Testis (tissue), 5 donors: ENCODE measurements at places on chromosomes 3 and 15. TPM values are rescaled to one million over a fixed set of nuclear protein-coding genes. Genes with fewer than 3 reads are reported as not detected.

GRCh38 chr15:79987569-79987955 lies 16.6 kb upstream of the BCL2A1 start:
- DNase-seq, result no peak

GRCh38 chr3:67290438-67290837 lies 292.3 kb downstream of the KBTBD8 start:
- no peak for DNase-seq

- no peak for DNase-seq
These were observed 52.4 kb upstream of the CMSS1 start for GRCh38 chr3:99765042-99765942.

- DNase-seq, result peak; percentile 38
These were observed 333.8 kb downstream of the FEZF2 start for GRCh38 chr3:62039586-62039985.

The APH1B gene
- 53.6 TPM for total RNA-seq

- DNase-seq, result no peak
These were observed 136.7 kb downstream of the CCNL1 start for GRCh38 chr3:157023226-157023625.

DNA sequence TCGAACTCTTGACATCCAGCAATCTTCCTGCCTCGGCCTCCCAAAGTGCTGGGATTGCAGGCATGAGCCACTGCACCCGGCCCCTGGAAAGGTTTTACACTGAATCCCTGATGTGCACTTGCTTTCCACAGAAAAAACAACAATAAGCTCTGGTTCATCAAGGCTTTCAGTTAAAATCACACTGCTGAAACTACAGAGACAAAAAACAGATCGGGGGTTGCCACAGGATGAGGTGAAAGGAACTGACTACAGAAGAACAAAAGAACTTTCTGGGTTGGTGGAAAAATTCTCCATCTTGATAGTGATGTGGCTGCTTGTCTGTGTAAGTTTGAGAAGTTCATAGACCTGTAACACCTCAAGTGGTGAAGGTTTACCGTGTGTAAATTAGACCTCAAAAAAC lies 2.9 kb downstream of the RAB43 start:
- no peak for DNase-seq

DNA sequence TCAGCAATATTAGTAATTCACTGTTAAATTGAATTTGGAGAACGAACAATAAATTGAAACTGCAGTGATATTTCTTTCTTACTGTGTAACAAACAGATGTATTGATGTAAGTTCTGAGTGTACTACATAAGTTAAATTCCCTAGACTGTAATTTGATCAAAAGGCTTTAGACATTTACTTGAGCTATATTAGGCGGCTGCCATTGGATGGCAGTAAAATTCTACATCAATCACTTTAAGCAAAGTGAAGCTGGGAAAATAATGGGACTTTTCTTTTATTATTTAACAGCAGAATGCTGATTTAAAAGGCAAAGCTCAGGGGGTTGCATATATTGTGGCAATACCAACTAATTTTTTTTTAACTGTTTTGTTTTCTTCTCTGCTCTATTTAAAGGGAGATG lies 212.6 kb upstream of the PLSCR5 start:
- DNase-seq, result peak; percentile 15

DNA sequence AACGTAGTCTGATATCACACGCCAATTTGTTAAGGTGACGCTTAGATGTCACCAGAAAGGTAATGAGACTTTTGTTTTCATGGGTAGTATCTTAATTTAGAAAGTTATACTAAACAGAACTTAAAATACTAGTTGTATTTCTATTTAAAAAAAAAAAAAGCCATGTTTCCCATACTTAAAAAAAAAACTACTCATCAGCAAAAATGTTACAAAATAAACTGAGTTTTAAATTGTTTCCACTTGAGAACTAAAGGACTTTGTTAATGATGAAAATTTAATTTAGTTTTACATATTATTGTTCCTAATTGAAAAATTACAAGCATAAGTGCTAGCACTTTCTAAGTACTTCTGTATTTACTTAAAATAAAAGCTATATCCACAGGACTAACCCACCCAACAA lies 300.8 kb upstream of the ATP11B start:
- no peak for DNase-seq

- DNase-seq, result no peak
These were observed 4.2 kb upstream of the EIF4A2 start for GRCh38 chr3:186779204-186779603.

- DNase-seq, result no peak
These were observed 179.4 kb upstream of the CGNL1 start for GRCh38 chr15:57196865-57197264.

The AMIGO3 gene
- total RNA-seq, result 8.8 TPM

- DNase-seq, result no peak
These were observed 160.7 kb downstream of the FRMD5 start for GRCh38 chr15:44034334-44034733.

The VWA5B2 gene
- 13.8 TPM for total RNA-seq

DNA sequence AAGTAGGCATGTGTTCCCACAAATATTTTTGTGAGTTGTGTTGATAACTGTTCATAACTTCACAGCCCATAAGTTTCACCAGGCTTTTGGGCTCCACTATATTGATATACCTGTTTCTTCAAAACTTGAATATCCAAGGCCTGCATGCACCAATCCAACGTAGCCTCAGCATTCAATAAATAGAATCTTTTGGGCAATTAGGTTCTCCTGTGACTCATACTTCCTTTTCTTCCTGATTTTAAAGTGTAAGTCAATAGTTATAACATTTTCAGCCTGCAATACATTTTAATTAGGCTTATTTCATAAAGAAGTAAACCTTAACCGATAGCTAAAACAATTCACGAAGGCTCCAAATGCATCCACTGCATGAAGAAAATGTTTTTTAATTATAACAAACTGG lies 97.8 kb upstream of the SPRED1 start:
- no peak for DNase-seq

DNA sequence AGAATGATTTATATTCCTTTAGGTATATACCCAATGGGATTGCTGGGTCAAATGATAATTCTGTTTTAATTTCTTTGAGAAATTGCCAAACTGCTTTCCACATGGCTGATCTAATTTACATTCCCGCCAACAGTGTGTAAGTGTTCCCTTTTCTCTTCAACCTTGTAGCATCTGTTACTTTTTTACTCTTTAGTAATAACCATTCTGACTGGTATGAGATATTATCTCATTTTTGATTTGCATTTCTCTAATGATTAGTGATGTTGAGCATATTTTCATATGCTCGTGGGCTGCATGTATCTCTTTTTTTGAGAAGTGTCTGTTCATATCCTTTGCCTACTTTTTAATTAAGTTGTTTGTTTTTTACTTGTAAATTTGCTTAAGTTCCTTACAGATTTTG lies 1264.2 kb downstream of the OTOL1 start:
- no peak for DNase-seq

DNA sequence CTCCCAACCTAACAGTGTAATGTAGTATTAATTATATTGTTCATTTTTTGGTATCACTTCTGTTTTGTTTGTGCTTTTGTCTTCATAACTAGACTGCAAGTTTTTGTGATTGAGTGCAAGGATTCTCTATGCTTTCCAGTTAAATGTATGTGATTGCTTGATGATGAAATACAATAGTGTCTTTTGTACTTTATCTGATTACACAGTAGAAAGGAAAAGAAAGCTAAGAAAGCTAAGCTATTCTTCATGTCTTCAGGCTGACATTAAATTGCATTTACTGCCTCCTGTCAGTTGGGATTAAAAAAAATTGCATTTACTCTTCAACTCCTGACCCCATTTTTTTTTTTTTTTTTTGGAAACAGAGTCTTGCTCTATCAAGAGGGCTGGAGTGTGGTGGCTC lies 28.5 kb downstream of the RTF1 start:
- no peak for DNase-seq

- DNase-seq, result peak; percentile 54
These were observed 14.2 kb upstream of the SEMA3B start for GRCh38 chr3:50254577-50255250.

DNA sequence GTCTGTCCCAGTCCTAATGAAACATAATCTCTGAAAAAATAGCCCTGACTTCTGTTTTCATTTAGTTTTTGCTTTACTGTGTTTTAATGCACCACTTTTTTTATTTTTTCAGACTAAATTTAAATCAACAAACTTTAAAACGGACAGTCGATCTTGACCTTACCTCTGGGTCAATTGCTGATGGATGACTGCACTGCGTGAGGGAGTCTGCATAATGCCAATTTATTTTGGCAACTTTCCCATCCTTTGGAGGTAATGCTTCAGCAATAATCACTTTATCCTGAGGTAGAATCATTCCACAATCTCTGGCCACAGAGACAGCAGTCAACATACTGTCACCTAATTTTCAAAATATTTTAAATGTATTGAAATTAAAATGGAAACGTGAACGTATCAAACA lies 32.5 kb upstream of the GP5 start:
- no peak for DNase-seq

The CLEC3B gene
- total RNA-seq, result 88.8 TPM

DNA sequence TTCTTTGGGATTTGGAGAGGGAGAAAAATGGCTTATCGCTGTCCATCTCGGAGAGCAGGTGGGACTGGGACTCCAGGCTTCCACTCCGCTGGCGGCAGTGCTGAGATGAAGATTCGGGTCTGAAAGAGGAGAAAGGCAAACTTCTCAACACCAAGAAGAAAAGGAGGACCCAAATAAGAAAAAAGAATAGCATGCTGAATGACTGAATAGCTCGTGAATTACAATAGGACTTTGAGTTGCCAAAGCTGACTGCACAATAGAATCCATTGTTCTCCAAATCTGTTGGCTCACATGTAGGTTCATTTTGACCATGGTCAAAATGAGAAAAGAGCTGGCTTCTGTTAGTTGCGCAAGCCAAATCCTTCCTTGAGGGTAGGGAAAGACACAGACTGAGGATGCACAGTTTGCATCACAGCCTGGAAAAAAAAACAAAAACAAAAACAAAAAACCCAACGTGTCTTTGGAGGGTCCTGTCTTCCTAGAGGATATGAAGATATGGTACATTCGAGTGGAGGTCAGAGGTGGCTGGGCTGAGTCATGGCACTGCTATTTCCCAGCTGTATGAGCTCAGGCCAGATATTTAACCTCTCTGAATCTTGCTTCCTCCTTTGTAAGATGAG lies 59.3 kb upstream of the LMOD3 start:
- DNase-seq, result no peak

The GPR15 gene
- total RNA-seq, result not detected

GRCh38 chr15:90907838-90908507 lies 4.9 kb downstream of the MAN2A2 start:
- no peak for DNase-seq

DNA sequence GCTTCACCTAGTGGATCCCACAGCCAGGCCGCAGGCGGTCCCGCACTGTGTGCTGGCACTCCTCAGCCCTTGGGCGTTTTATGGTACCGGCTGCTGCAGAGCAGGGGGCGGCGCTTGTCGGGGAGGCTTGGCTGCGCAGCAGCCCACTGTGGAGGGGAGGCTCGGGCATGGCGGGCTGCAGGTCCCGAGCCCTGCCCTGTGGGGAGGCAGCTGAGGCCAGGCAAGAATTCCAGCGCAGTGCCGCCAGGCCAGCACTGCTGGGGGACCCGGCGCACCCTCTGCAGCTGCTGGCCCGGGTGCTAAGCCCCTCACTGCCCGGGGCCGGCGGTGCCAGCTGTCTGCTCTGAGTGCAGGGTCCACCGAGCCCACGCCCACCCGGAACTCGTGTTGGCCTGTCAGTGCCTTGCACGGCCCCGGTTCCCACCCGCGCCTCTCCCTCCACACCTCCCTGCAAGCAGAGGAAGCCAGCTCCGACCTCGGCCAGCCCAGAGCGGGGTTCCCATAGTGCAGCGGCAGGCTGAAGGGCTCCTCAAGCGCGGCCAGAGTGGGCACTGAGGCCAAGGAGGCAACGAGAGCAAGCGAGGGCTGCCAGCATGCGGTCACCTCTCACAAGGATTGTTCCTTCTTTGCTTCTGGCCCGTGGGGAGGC lies 435.0 kb upstream of the ATP10A start:
- peak; percentile 23 for DNase-seq

- DNase-seq, result no peak
These were observed 41.6 kb downstream of the PARP15 start for GRCh38 chr3:122619040-122619439.

DNA sequence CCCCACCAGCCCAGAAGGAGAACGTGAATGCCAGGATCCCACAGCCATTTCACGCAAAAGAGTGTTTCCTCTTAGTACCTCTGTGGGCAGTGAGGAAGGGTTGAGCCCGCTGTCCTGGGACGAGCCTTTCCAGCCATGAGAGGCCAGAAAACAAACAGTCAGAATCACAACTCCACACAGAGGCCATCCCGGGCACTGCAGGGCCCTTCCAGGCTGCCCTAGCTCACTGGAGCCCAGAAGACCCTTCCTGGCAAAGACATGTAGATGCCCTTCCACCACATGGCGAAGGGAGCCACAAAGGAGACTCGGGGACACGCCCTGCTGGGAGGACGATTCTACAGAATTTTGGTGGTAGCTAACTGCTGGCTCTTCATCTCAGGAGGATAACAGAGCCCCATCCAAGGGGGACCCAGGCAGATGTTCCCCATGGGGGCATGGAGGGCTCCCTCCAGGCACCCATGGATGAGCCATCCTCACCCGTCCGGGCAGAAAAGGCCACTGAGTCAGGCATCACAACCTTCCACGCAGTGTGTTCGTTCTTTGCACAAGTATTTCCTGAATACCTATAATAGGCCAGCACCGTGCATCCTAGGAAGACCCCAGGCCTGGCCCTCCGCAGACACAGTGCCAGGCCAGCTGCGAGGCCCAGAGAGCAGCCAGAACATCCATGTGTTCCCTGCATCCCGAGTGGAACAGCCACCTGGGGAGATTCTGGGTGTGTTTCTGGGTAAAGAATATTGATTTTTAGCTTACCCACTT lies 47.2 kb downstream of the SLC12A8 start:
- DNase-seq, result peak; percentile 78

DNA sequence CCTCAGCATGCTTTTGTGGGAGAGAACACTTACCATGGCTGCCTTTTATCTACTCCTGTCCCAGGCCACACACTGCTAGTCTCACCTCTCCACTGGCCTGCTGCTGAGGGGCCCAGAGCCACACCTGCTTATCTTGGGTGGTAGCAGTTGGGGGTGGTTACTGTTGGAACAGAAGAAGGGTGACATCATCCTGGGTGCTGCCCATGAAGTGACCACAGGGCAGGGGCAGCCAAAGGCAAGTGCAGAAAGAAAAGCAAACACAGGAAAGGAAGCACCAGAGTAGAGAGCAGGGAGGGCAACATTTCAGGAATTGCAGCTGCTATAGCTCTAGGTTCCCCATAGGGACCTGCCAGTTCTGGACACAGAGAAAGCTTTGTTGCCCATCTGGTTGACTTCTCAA lies 345.2 kb downstream of the VPS13C start:
- DNase-seq, result no peak

The RYR3 gene
- 4.3 TPM for total RNA-seq

DNA sequence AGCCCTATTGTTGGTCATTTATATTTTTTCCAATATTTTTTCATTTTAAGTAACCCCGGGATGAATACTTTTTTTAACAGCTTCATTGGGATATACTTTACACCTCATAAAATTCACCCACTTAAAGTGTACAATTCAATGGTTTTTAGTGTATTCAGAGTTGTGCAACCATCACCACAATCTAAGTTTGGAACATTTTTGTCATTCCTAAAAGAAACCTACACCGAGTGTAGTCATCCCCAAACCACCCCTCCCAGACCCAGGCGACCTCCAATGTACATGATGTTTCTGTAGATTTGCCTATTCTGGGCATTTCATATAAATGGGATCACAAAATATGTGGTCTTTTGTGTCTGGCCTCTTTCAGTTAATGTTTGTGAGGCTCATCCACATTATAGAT lies 118.3 kb upstream of the FRMD4B start:
- no peak for DNase-seq

GRCh38 chr3:75886971-75887526 lies 101.7 kb upstream of the ZNF717 start:
- no peak for DNase-seq
